Natural killer cell (primary cell): ENCODE measurements at places on chromosomes 7 and 10. TPM values are rescaled to one million over a fixed set of nuclear protein-coding genes. Genes with fewer than 3 reads are reported as not detected.

Gene PLCE1
- total RNA-seq: not detected

DNA sequence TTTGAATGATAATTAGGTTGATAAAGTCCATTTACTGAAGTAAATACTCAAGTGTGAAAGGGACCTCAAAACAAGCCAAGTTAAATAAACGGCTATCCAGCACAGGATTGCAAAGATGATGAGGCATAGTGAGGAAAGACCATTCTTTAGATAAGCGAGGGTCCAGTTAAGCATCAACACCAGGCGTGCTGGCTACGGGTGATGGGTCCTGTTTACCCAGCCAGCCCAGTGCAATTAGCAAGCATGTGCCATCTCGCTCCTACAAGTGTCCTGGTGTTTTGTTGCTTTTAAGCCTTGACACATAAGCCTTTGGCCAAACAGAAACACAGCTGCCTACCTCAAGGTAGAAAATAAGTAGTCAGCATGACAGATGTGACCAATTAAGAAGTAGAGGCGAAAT is 7.1 kb downstream of the NEBL start:
- no peak for DNase-seq

Gene RBP3
- not detected for total RNA-seq

GRCh38 chr7:52764492-52765169 is 270.8 kb upstream of the POM121L12 start:
- DNase-seq: no peak

Gene KNDC1
- total RNA-seq: 5.9 TPM

GRCh38 chr7:103011650-103012049 is 62.9 kb downstream of the FBXL13 start:
- no peak for DNase-seq
